ENCODE measurements at places on chromosomes 13 and 19.

DNA sequence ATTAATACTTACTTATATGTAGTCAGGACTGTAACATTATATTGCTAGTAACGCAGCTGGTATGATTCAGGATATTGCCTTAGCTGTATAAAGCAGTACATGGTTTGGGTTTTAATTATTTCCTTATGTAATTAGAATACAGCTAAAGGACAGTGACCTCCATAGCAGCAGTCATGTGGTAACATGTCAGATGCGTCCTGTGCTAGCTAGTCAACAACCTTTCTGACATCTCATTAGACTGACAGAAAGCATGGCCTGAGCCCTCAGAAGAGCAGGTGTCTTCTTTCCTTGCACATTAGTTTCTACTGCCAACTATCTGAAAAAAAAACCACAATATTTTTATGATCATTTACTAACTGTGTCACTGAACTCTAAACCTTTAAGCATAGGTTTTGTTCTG lies 122.2 kb downstream of the MAB21L1 start:
- DNase-seq = no peak

GRCh38 chr13:44298314-44298713 lies 75.3 kb upstream of the SERP2 start:
- DNase-seq = no peak

DNA sequence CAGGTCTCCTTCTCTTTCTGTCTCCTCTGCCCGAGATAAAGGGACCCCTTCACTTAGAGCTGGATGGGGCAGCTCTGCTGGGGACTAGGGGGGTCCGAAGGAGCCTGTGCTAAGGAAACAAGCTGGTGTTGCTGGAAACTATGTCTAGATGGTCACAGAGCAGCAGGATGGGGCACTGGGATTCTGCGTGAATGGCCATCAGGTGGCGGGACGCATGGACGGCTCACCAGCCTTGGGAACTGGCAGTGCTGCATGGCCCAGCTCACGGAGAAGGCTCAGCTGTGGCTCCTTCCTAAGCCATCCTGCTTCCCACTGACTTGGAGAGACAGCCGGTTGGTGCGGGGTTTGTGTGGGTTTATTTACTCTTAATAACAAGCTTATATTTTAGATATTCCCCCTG lies 411.8 kb downstream of the ZNF536 start:
- no peak for DNase-seq

- DNase-seq = no peak
These were observed 9.6 kb upstream of the CEACAM6 start for GRCh38 chr19:41745756-41746155.
